ENCODE measurements at places on chromosomes 16 and 17.

DNA sequence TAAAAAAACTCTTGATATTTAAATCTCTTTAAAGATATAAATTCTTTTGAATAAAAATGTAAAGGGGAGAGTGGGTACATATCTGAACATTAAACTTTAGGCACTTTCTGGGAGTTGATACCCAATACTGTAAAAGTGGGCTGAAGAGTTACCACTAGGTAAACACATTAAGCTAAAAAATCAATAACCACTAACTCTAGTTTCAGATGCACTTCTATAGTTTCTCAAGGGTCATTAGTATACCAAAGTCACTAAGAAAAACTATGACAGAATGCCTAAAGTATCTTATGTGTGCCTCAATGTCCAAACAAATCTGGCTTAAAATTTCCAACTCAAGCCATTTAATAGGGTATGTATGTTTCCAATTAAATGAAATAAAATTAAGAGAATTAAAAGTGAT lies 13.1 kb upstream of the CFDP1 start:
- no peaks in the 10 kb centered on the region for H3K27me3 ChIP-seq
- no peak overlapping the region for H3K27ac ChIP-seq
- H3K4me3 ChIP-seq = no peak overlapping the region
- DNase-seq = no peak
- no peaks in the 10 kb centered on the region for H3K4me1 ChIP-seq

GRCh38 chr17:13874817-13875216 lies 194.5 kb upstream of the COX10 start:
- DNase-seq = no peak
- no peaks in the 10 kb centered on the region for H3K4me1 ChIP-seq
- H3K36me3 ChIP-seq = no peaks in the 10 kb centered on the region
- H3K4me3 ChIP-seq = no peak overlapping the region
- H3K27ac ChIP-seq = no peak overlapping the region
- H3K27me3 ChIP-seq = no peaks in the 10 kb centered on the region

- peaks cover 44% of the 10 kb centered on the region for H3K36me3 ChIP-seq
- H3K27me3 ChIP-seq = no peaks in the 10 kb centered on the region
- H3K4me3 ChIP-seq = peak overlapping the region; percentile 81
- DNase-seq = no peak
- no peak overlapping the region for H3K27ac ChIP-seq
- peaks cover 11% of the 10 kb centered on the region for H3K4me1 ChIP-seq
Observed at GRCh38 chr17:75514919-75515495, 330 bp downstream of the CASKIN2 start.

DNA sequence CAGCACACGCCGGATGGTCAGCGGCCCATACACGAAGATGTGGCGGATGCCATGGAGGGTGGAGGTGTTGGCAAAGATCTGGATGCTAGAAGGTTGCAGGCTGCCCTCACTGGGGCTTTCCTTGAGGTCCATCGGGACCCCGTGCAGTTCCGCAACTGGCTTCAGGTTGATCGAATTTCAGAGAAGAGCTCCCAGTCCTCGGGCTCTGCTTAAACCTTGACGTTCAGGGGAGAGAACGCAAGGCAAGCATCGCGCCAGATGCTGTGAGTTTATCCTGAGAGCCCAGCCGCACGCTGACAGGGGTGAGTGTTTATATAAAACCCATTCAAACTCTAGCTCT lies 98.7 kb upstream of the CCL2 start:
- H3K27ac ChIP-seq = no peak overlapping the region
- no peaks in the 10 kb centered on the region for H3K4me1 ChIP-seq
- DNase-seq = no peak
- no peak overlapping the region for H3K4me3 ChIP-seq
- H3K36me3 ChIP-seq = no peaks in the 10 kb centered on the region

DNA sequence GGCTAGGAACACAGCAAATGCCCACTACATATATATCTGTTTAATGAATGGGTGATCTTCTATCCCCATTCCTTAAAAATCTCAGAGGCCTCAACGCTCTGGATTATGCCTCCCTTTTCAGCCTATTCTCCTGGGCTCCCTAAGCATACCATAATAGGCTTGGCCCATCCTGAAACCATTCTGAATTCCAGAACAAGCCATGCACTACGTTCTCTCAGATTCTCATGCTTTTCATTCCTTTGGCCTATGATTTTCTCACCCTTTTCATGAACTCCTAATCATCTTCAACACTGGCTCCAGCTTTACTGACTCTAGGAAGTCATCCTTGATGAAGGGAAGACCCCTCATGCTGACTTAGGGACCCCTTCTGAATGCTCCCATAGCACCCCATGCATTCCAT lies 71.1 kb downstream of the RPGRIP1L start:
- no peak for DNase-seq
- peaks cover 24% of the 10 kb centered on the region for H3K36me3 ChIP-seq
- no peak overlapping the region for H3K27ac ChIP-seq
- H3K4me3 ChIP-seq = no peak overlapping the region
- H3K27me3 ChIP-seq = no peaks in the 10 kb centered on the region
- H3K4me1 ChIP-seq = no peaks in the 10 kb centered on the region

GRCh38 chr16:65315081-65315780 lies 193.4 kb upstream of the CDH11 start:
- no peaks in the 10 kb centered on the region for H3K36me3 ChIP-seq
- H3K27ac ChIP-seq = no peak overlapping the region
- H3K4me3 ChIP-seq = no peak overlapping the region
- H3K4me1 ChIP-seq = no peaks in the 10 kb centered on the region

GRCh38 chr16:4614571-4615383 lies at the start of gene UBALD1:
UBALD1 (minus strand) TSS chr16:4614888; CDS start chr16:4614797, 91 bp downstream.
- peak within 1 kb of the TSS; percentile 98 for H3K27ac ChIP-seq
- DNase-seq = peak; percentile 94
- H3K4me1 ChIP-seq = peaks cover 19% of the 10 kb centered on the region
- H3K27me3 ChIP-seq = no peaks in the 10 kb centered on the region
- H3K36me3 ChIP-seq = peaks cover 7% of the 10 kb centered on the region
